ENCODE measurements at places on chromosomes 11 and 22.
A peak's percentile ranks its signal among the peaks of the same experiment; 100 is the strongest.

DNA sequence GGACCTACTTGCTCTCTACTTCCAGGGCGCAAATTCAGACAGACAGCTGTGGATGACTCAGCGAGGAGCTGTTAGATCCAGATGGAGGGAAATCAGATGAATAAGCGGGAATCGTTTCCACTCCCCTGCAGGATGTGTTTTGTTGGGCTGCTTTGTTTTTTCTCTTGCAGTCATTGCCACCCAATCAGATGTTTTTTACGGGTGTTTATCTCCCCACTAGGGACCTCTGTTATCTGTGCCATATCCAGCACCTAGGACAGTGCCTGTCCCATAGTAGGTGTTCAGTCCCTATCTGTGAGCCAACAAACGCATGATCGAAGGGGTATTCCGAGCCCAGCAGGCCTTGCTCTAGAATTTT, 51.1 kb upstream of the PARVG start:
- DNase-seq, result no peak

DNA sequence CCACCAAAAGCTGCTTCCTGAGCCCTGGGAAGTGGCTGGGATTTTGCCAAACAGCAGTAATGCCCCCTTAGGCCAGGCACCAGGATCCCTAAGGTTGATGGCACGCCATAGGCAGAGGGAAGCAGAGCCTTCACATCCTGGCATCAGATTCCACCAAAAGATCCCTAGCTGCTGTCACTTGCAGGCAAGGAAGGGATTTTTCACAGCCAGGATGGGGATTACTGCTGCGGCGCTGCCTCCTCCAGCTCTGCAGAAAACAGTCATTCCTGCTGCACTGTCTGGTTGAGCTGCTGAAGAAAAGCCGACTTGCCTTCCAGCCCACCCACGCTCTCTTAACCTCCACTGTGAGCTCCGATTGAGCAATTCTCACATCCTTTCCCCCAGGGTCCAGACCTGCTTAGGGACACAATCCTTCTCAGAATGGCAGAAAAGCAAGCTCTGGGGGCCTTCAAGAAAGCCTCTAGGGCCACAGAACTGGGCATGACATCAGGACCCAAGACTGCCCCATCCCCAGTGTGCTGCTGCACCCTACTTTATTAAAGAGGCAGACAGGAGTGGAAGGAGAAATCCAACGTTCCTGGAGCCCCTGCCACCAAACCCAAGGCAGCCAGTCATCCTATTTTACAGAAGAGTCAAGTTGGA, 19.9 kb downstream of the SYN3 start:
- DNase-seq, result no peak

GRCh38 chr11:128057786-128058395, 529.5 kb downstream of the ETS1 start:
- DNase-seq, result no peak

GRCh38 chr11:45110562-45110961, 35.9 kb upstream of the PRDM11 start:
- DNase-seq, result peak; percentile 73

DNA sequence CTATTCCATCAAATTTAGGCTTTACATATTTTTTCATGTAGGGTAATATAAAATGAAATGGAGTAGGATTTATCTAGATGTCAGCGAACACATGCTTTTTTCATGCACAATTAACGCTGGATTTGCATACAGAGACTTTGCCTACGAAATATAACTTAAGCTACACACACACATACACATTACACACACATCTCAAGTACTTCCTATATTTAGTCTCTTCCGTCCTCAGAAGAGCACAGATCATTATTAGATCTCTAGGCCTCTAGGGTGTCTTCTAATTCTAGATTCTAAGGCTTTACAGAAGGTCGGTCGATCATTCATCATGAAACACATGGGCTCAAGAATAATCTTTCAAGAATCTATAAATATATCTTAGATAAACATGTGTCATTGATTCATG, 3.8 kb upstream of the MS4A13 start:
- no peak for DNase-seq

- DNase-seq, result no peak
Observed at GRCh38 chr22:46377525-46378425, 42.3 kb downstream of the TRMU start.
